ENCODE measurements at places on chromosomes 11 and 22.

GRCh38 chr22:25774575-25775026 lies 32.6 kb downstream of the MYO18B start:
- no peak for DNase-seq

DNA sequence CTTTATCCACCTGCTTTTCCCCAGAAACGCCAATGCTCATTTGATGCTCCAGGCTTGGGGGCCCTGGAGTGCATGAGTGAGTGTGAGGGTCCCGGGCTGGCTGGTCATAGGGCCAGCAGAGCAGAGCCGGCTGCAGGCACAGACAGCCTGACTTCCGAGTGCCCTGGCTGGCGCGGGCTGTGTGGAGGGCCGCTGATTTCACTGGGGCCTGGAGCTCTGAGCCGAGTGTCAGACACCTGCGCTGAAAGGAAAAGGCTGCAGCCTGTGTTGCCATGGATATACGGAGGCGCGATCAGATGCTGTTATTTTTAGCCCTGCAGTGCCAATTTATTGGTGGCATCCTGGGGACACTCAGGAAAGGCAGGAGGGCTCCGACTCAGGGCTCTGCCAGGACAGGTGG lies 87.6 kb downstream of the ST3GAL4 start:
- no peak for DNase-seq

GRCh38 chr11:36292311-36292722 lies 3.1 kb upstream of the COMMD9 start:
- no peak for DNase-seq

GRCh38 chr11:73034777-73035176 lies 107.3 kb downstream of the FCHSD2 start:
- DNase-seq: no peak

GRCh38 chr11:6328321-6328720 lies 8.0 kb upstream of the CAVIN3 start:
- no peak for DNase-seq

DNA sequence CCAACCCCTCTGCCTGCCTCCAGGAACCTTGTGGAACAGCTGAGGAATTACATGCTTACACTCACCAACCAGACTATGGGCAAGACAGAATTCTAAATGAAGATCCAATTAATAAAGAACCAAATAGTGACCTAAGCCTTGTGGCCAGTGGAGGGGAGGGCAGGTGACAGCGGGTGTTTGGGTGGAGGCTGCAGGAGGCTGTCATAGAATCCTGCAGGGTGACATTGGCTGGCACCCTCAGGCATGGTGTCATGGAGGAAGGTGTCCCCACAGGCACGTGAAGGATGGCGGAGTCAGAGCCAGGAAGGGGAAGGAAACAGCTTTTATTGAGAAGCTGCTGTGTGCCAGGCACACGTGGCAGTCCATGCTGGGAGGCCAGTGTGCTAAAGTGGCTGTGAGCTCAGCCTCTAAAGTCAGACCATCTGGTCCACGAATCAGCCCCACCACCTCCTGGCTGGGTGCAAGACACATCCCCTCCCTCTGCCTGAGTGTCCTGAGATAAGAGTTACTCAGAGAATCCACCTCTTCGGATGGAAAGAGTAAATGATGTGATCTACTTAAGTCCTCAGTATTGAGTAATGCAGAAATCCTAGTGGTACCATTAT lies 8.7 kb downstream of the MYO18B start:
- DNase-seq: no peak

DNA sequence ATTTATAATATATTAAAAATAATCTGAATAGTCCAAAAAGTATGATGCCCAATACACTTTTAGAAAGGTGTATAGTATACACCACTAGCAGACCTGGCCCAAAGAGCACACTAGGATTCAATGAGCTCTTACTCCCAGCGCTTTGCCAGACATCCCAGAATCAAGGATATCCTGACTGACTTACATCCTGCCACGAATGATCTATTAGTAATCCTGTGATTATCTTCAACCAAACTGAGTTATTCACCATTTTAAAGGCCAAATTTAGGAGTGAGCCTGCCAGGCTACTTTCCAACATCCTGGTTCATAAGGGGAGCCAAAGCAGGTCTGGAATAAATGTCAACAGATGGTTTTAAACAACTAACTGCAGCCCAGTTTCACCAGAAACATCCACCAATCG lies 60.8 kb upstream of the FAM181B start:
- no peak for DNase-seq

GRCh38 chr11:115974703-115975102 lies 470.5 kb upstream of the CADM1 start:
- no peak for DNase-seq

- no peak for DNase-seq
Measured at GRCh38 chr11:125284245-125284850, 119.8 kb downstream of the PKNOX2 start.

DNA sequence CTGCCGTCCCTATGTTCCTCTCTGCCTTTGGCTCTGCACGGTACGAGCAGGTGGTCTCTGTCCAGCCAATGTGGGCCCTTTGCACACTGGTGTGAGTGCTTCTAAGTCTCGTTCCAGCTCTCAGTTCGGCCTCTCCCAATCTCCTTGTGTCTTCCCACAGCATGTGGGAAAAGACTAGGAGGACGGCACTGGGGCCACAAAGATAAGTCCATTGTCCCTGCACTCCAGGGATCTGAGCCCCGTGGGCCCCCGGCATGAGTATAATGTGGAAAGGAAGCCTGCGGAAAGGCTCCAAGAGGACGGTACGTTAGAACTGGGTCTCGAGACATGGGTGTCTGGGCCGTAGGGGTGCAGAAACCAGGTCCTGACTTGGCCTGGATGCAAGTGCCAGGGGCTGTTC lies 16.4 kb downstream of the MYEOV start:
- no peak for DNase-seq

DNA sequence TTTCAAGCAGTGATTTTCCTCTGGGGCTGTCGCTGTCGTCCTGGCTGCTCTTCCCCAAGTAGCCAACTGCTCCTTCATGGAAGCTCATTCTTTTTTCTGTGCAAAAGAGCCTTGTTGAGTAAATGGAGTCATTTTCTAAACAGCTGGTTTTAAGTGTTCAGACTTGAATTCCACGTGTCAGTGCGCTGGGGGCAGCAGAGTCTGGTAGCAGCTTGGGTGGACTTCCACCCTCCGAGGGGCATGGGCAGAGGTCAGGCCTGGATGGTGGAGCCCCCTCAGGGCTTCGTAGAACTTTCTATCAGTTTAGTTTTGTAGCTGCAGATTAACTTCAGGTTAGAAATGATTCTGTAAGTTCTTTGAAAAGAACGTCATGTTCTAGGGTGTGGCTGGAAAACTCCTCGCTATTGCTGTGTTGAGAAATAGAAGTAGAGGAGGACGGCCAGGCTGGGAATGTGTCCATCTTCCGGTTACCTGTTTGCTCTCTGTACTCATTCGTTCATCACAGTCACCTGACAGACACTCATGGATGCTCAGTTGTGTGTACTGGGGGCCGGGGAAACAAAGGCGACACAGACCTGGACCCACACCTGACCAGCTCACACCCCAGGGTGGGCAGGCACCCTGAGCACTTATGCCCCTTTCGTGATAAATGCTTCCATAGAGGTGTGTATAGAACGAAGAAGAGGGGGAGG lies 270.7 kb downstream of the TBC1D22A start:
- no peak for DNase-seq

DNA sequence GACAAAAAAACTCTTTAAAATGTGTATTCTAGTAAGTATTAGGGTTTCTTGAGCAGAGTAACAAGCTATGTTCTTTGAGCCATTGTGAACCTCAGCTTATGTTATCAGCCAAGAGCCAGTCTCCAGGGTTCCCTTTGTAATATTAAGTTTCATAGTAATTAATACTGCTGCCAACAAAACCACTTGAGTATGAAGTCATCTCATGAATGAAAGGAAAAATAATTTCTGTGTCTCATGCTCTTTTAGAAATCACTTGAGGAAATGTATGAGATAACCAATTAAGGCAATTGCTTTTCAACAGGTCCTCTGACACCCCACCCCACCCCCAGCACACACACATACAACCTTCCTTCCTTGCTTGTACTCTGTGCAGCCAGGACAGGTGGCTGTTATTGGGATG lies 59.9 kb downstream of the BBOX1 start:
- DNase-seq: no peak

GRCh38 chr11:75591371-75591770 lies 29.3 kb downstream of the SERPINH1 start:
- no peak for DNase-seq

GRCh38 chr22:33381531-33382406 lies 323.6 kb upstream of the SYN3 start:
- DNase-seq: no peak

DNA sequence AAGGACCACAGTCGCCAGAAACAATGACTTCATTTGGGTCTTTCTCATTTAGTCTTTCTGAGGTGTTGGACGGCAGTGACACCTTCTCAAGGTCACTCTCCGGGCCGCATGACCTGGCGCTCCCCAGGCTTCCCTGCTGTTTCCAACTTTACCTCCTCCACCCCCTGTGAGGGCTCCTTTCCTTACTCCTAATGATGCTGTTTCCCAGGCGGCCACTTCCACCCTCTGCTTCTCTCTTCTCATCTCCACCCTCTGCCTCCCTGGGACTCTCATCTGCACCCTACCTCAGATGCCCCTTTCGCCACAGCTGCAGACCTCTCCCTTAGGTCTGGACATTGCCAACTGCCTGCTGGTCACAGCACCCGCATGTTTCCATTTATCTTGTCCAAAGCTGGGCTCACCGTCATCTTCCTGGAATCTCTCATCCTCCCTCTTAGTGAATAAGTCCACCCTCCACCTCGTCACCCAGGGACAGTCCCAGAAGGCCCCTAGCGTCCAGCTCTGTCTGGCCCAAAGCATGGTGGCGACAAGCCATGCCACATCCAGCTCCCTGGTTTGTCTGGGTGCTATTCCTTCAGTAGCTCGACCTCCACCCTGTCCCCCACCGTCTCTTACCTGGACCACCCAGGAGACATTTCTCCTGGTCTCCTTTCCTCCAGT lies 113.8 kb downstream of the BUD13 start:
- DNase-seq: no peak

GRCh38 chr11:114141863-114142580 lies 82.5 kb downstream of the ZBTB16 start:
- DNase-seq: no peak

GRCh38 chr22:24845041-24845898 lies 39.3 kb downstream of the SGSM1 start:
- DNase-seq: no peak

DNA sequence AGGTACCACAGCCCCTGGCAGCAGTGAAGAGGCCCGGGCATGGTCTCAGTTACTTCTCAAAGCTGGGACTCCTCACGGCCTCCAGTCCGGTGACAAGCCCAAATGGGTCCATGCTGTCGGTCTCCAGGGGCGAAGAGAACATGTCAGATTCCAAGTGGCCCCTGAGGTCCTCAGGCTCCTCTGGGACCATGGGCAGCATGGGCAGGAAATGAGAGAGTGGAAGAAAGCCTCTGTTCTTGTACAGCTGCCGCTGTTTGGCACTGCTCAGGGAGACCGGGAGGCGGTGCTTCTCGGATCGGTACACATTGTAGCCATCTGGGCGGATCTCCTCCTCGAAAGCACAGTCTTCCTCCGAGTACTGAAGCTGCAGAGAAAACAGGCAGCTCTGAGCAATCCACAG lies 4.6 kb downstream of the FGF19 start:
- DNase-seq: no peak

DNA sequence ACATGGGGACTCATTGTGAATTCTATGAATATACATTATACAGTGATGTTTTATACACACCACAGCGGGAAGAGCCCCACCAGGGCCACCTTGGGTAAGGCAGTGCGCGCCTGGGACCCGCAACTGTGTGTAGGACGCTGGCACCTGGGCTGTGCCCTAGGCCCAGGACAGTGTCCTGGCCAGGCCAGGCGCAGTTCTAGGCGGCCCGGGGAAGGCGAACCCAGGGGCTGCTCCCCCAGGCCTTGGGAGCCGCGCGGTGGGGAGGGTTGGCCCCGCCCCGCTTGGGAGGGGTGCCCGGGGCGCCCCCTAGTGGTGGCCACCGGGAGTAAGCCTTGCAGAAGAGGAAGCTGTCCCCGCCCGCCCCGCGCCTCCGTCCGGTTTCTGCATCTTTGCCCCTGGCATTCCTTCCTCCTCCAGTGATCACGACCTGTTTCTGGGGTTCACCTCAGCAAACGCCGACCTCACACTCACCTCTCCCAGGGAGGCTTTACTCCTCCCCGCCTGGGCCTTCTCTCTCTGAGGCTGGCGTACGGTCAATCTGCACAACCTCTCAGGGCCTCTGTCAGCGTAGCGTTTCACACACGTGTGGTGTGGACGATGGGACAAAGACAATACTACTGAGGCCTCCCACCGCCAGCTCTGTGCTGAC lies 9.5 kb upstream of the EHD1 start:
- no peak for DNase-seq

GRCh38 chr22:20273758-20274181 lies 5.7 kb upstream of the RTN4R start:
- no peak for DNase-seq

DNA sequence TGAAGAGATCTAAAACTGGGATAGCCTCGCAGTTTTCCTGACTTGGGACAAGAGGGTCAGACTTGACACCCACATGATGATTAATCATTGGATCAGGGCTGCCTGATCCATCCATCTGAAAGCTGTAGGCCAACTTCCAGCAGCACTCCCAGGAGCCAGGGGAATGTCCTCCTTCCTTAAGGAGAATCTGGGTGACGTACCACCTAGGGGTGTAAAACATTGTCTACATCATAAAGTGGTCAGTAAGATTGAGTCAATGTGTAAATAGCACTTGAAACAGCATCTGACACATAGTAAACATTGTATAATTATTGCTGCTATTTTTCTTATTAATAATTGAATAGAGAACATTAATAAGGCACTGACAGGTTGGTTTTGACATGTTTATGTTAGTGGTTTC lies 392.8 kb downstream of the JRKL start:
- no peak for DNase-seq

- no peak for DNase-seq
Measured at GRCh38 chr11:10454878-10455631, at the start of gene AMPD3. AMPD3 (plus strand) TSS chr11:10455264; CDS start chr11:10461520, 6,256 bp downstream.

DNA sequence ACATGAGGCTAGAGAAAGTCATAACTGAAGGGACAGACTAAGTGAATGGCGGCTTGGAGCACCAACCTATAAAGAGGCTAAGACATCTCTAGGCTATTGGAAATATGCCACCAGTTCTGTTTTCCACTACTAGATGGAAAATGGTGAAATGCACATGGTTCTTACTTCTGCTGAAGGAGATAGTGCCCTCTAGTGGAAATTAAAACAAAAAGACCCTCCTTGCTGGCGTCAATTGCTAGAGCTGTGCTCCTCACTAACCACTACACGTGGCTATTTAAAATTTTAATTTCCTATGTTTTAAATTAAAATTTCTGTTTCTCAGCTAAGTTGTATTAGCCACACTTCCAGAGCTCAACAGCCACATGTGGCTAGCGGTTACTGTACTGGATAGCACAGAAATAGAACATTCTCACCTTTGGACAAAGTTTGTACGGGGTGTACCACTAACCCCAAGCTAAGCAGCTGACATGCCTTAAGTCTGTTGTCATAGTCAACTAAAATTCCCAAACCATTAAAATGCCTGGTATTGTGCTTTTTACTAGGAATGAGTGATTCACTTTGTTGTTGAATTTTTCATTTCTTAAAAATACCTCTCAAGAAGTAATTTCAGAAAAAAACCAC lies 34.1 kb upstream of the CALCA start:
- no peak for DNase-seq

DNA sequence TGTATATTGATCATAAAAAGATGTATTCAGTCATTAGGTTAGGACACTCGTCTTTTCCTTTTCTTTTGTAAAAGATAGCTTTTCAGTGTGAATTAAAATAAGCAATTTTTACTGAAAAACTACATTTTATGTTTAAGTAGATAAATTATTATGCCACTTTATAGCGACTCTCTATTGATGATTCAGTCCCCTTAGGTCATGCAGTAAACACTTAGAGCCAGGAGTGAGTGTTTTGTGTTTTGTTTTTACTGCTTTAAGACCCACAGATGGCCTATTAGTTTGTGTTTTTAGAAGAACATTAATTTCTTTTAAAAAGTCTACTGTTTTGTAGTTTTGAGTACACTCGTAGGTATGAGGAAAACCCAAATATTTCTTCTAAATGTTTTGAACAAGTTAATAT lies 86.6 kb downstream of the YAP1 start:
- DNase-seq: no peak
